ENCODE measurements at places on chromosomes 5 and 9. TPM values are rescaled to one million over a fixed set of nuclear protein-coding genes. Genes with fewer than 3 reads are reported as not detected.

TLE1 gene
- total RNA-seq: 45.5 TPM

BHMT2 gene
- 19.8 TPM for total RNA-seq

SLC6A18 gene
- not detected for total RNA-seq

FGF1 gene
- 3.0 TPM for total RNA-seq

CYLC2 gene
- total RNA-seq: 0.38 TPM

PTGER4 gene
- total RNA-seq: 1.3 TPM

SLC34A3 gene
- total RNA-seq: 0.21 TPM

SLC36A2 gene
- total RNA-seq: 0.29 TPM

MSX2 gene
- total RNA-seq: 1.6 TPM

EGR1 gene
- 5.5 TPM for total RNA-seq

PTGS1 gene
- 1.7 TPM for total RNA-seq

ANKRD34B gene
- 0.29 TPM for total RNA-seq

FCN2 gene
- total RNA-seq: not detected

MYO10 gene
- 25.1 TPM for total RNA-seq

DMXL1 gene
- total RNA-seq: 27.2 TPM

NINJ1 gene
- total RNA-seq: 13.3 TPM

SET gene
- 334 TPM for total RNA-seq

CBY3 gene
- total RNA-seq: 2.0 TPM

PCDHB3 gene
- 1.6 TPM for total RNA-seq

KIF12 gene
- total RNA-seq: not detected

IL3 gene
- not detected for total RNA-seq

NKD2 gene
- total RNA-seq: 0.52 TPM

GRM6 gene
- 0.16 TPM for total RNA-seq

PCDH1 gene
- 21.7 TPM for total RNA-seq

SPINK13 gene
- total RNA-seq: 0.34 TPM

NEURL1B gene
- 5.1 TPM for total RNA-seq

ZNF782 gene
- 14.6 TPM for total RNA-seq

CENPH gene
- total RNA-seq: 9.2 TPM

PCDHGC5 gene
- total RNA-seq: 2.1 TPM

ST8SIA4 gene
- total RNA-seq: 34.9 TPM

MARCHF3 gene
- 4.8 TPM for total RNA-seq

ANKRD31 gene
- 0.87 TPM for total RNA-seq

PCDHB15 gene
- total RNA-seq: 4.0 TPM
